ENCODE measurements at places on chromosomes 16 and 17.

DNA sequence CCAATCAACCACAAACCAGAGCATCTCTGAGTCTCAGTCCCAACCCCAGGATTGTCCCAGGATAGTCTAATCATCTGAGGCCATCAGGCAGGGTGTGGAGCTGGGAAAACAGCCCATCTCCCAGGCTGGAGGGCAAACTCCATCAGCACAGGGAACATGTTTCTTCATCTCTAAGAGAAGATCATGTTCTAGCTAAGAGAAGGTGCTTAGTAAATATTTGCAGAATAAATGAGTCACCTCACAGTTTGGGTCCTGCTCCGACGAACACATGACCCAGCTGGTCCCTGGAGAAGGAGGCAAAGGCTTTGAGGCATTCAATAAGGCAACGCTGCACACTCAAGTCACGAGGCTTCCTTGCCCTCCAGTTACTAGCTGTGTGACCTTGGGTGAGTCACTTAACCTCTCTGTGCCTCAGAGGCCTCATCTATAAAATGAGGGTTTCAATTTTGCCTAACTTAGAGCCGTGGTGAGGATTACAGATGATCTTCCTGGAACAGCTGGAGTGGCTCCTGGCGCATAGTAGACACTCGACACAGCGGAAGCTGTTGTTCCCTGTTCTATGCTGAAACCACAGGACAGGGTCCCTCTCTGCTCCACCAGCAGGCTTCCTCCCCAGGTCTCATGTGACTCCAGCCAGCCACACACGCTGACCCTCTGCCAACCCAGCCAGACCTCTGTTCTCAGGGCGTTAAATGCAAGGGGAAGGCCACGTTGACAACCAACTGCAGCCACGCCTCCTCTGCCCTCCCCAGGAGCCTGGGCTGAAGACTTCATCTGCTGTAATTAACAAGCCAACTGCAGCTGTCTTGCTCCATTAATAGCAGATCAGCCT is 10.3 kb upstream of the RPL38 start:
- DNase-seq, result no peak

DNA sequence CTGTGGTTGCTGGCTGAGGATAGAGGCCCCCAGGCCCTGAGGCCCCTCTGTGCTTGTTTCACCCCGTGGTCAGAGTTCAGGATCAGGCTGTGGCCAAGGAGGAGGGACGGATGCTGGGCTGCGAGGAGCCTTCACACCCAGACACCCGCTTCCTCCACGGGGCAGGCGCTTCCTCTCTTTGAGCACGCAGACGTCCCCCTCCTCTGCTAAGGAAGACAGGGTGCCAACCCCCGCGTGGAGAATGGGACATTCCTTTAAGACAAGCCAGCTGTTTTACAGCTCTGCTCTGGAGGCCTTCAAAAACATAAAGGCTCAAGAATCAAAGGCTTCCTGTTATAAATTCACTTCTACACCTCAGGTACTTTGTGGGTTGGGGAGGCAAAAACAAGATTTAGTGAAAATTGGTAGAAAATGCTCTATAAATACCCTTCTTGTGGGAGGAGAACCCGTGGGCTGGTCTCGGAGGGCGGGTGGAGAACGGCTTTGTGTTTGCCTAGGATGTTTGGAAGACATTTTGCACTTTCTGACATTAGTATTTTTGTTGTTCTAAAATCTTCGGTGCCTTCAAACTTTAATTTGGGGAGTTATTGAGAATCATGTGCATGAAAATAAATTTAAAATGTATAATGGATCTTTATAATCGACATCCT is 60.8 kb upstream of the FOXF1 start:
- DNase-seq, result no peak

DNA sequence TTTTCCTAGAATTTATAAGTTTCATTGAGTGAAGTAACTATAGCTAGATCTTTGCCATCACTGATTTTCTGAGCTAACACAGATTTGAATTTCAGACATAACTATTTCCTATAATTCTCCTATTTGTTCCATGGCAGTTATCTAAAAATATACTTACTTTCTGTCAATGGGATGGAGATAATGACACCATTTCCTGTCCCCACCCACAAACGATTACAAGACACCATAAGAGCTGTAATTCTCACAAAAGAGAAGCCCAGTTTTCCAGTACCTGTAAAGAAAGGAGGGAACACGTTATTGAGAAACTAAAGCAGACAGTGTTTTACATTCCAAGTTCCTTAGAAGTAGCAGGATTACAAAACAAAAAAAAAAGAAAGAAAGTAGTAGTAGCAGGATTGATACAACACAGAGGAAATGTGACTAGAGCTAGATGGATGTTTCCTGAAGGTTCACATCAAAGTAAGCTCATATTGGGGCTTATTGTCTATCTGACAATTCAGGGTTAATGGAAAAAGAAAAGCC is 110.9 kb upstream of the TOB1 start:
- no peak for DNase-seq

DNA sequence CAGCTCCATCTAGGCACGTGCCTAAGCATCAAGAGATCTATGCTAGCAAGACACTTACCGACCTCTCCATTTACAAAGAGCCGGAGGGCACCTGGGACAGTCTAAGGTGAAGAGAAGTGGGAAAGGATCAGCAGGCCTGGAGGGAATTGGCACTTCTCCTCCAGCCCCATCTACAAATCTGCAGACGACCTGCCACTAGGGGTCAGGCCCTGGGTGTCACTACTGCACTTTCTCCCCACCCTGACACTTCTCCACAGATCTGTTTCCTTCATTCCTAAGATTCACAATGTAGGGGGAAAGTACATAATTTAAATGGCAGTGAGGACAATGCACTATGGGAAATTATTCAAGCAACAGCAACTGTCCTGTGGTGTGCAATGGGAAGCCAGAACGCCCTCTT is 8.1 kb downstream of the MKS1 start:
- DNase-seq, result no peak

- no peak for DNase-seq
Observed at GRCh38 chr16:12530302-12530701, 273.4 kb downstream of the CPPED1 start.

GRCh38 chr17:48478224-48479013 is 48.4 kb upstream of the SKAP1 start:
- peak; percentile 17 for DNase-seq

GRCh38 chr17:49703557-49704277 is 4.0 kb downstream of the SLC35B1 start:
- no peak for DNase-seq

DNA sequence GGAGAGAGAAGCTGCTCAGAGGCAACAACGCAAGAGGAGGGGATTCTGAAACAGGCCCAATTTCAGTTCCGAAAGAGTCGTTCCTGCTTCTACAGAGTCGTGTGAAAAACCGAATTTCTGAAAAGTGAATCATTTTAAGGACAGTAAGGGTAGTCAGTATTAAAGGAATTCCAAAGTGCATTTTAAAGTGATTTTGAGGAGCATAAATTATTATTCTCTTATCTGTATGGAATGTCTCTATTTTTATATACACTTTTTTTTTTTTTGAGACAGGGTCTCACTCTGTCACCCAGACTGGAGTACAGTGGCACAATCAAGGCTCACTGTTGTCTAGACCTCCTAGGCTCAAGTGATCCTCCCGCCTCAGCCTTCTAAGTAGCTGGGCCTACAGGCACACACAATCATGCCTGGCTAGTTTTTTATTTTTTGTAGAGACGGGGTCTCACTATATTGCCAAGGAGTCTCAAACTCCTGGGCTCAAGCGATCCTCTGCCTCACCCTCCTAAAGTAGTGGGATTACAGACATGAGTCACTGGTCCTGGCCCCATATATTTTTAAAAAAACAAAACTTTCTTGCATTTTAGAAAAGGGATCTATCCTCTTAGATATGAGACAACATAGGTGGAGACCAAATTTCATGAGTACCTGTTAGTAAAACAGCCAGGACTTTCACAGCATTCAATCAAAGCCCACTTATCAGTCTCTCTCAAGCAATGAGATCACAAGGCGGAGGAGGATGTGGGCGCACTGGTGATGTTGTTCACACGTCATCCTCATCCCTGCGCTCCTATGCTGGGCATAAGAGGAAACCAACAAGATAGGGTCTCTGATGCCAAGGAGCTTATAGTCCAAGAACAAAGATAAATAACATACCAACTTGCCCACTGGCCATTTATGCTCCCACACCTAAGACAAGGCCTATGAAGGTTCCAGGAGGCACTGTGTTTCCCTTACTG is 53.2 kb downstream of the SMG6 start:
- DNase-seq, result peak; percentile 82

DNA sequence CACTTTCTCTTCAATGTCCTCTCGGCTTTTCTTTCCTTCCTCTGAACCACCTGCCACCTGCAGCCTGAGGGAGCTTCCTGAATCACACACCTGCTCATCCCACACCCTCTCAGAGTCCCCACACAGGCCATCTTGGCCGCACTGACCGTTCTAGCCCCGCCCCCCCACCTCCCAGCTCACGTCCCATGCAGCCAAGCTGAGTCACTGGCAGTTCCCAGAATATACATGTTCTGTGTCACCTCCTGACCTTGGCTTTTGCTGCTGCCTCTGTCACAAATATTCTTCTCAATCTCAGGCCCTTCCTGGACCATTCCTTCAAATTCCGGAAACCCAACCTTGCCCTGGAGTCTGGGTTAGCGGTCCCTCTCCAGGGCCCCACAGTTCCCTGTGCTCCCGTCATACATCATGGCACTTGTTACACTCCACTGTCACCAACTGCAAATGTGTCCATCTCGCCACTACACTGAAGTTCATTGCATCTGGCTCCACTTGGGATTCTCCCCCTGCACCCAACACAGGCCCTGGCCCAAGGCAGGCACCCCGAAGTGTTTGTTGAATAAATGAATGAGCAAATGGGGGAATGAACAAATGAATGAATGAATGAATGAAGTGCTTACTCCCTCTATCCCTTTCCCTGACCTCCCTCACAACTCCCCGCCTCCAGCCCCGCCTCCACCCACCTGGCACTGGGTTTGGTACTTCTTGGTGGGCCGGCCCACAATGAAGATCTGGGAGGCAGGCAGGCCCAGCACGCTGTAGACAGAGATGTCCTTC is 12.8 kb downstream of the PIMREG start:
- DNase-seq, result no peak

DNA sequence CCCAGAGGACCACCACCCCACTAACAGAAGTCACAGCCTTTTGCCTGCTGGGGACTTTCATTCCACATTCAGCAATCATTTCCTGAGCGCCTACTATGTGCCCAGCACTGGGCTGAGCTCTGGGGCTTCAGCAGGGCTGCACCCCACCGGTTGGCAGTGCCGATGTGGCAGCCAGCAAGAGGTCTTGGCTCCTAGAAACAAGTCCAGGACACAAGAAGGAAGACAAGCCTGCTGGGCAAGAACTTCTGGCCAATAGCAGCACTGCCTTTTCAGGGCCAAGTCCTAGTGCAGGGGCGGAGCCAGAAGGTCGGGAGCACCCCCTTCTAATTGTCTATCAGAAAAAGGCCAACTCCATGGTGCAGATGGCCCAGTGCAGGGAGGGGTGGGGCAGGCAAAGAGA is 13.0 kb upstream of the HOXB9 start:
- DNase-seq, result no peak

- no peak for DNase-seq
Observed at GRCh38 chr16:2953706-2954627, 10.1 kb upstream of the KREMEN2 start.

DNA sequence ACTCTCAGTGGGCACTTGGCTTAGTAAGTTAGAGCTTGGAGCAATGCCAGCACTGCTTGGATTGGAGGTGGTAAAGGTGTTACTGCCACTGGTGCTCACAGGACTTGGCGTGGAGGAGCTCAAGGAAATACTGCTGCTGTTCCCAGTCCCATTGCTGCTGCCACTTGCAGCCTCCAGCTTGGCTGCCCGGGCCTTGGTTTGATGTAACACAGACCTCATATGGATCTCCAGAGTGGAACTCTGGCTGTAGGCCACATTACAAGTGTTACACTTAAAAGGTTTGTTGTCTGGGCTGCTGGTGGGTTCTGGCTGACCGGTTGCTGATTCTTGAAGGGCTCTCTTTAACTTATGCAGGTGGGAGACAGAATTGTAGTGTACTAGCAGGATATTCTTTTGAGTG is 250.3 kb downstream of the ZFHX3 start:
- no peak for DNase-seq

DNA sequence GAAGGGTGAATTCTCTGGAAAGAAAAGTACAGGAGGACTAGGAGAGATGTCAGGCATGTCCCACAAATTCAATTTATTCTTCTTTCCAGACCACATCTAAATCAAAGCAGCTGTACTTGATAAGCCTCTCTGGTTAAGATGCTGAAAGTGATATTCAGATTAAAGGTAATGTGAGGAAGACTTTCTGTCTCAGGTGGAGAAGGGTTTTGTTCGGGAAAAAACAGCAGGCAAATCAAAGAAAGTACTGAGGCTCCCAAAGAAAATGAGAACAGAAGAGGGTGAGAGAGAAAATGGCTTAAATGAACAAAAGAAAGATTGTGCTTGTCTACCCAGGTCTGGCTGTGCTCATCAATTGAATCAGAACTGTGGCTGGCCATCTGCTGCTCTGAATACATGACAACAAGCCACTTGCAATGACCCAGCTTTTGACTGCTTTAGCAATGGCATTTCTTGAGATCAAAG is 55.6 kb downstream of the MMD start:
- DNase-seq, result no peak

- no peak for DNase-seq
Observed at GRCh38 chr17:55072898-55073297, 104.3 kb downstream of the STXBP4 start.

GRCh38 chr17:73722165-73722564 is 77.9 kb upstream of the SDK2 start:
- DNase-seq, result peak; percentile 6

GRCh38 chr16:31071861-31072260 is 2.2 kb downstream of the ZNF668 start:
- no peak for DNase-seq

- DNase-seq, result no peak
Observed at GRCh38 chr17:80323982-80324381, 63.3 kb downstream of the RNF213 start.

DNA sequence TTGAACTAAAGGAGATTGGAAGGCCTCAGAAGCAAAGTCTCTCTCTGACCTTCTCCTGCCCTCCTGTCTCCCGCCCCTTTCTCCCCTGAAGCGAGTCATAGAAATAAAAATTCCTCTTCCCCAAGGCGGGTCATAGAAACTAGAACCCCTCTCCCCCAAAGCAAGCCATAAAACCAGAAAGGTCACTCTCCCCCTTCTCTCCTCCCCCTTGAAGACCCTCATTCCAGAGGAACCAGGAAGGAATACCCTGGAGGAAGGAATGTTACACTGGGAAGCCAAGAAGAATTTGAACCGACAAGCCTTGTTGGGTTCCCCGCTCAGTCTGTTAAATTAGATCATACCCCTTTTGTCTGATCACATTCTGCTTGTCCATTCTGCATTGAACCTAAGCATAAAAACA is 2.7 kb upstream of the GJC1 start:
- DNase-seq, result no peak

DNA sequence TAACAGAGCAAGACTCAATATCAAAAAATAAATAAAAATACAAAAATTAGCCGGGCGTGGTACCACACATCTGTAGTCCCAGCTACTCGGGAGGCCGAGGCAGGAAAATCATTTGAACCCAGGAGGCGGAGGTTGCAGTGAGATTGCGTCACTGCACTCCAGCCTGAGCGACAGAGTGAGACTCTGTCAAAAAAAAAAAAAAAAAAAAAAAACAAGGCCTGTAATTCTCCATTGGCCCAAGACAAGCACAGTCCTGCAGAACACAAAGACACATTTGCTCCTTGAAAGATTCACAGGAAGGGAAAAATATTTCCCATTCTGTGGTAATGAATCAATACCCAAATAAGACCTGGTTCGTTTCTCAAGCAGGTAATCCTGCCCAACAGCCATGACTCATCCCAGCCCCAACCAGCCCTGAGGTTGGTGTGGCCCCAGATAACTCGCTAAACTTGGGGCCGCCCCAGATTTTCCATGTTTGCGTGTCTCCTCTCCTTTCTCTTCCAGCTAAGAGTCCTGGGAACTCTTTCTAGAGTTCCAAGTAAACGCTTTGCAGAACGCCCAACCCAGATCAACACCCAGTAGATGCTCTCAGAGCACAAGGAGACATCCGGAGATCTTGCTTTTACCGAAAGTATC is 40.3 kb upstream of the SNN start:
- DNase-seq, result no peak
